Activated T-helper 1 cell treated with anti-CD3 and anti-CD28 coated beads, Interleukin-2, amount 50 U/mL, for 16 hours (primary cell): ENCODE measurements at places on chromosomes 1 and 21.

GRCh38 chr1:30535595-30536325, 187.6 kb downstream of the MATN1 start:
- DNase-seq: no peak

DNA sequence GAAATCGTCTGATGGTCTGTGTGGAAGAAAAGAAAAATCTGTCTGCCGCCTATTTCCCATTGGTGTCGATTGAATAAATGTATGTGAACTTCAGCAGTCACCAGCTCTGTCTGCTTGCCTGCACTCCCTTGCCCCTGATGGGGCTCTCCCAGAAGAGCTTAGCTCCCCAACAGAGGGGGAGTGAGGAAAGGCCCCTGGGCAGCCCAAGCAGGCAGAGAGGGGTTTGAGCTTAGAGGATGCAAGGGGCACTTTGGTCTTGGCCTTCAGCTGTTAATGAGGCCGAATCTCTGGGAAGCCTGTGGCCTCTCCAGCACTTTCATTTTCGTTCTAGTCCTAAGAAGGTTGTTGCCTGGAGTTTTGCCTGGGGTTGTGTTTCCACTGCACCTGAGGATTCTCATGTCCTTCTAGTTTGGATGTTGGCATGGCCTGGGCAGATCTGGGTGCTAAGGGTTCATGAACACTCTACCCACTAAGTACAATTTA, 2.8 kb downstream of the FOXD2 start:
- DNase-seq: no peak

GRCh38 chr1:179775009-179775408, 31.9 kb downstream of the FAM163A start:
- DNase-seq: no peak

DNA sequence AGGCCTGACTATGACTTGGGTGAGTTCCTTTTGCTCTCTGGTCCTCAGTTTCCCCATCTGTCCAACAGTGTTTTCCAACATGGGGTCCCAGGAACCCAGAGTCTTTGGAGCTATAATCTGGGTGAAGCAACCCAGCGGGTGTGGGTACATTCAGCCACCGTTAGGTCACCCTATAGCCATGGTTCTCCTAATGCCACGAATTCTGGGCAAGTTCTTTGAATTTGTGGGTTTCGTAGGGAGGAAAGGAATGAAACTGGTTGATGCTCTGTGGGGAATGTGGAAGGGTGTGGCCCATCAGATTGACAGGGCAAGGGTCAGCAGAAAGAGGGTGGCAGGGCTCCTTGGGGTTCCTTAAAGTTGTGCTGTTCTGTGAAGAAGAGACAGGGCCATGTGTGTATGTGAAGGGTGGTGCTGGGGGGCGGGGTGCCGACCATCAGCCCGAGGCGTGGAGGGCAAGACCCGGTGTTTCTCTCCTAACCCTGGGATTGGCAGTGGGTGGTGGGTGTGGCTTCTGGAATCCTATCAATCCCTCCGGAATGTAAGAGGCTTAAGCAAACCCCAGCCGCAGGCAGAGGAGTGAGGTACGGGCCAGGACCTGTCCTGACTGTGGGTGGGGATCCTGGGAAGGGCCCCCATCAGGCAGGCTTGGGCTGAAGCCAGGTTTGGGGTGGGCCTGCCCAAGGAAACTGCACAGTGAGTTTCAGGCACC, 35.5 kb upstream of the ZNF362 start:
- no peak for DNase-seq

- DNase-seq: no peak
Observed at GRCh38 chr1:70227439-70227838, 6.3 kb downstream of the SRSF11 start.

DNA sequence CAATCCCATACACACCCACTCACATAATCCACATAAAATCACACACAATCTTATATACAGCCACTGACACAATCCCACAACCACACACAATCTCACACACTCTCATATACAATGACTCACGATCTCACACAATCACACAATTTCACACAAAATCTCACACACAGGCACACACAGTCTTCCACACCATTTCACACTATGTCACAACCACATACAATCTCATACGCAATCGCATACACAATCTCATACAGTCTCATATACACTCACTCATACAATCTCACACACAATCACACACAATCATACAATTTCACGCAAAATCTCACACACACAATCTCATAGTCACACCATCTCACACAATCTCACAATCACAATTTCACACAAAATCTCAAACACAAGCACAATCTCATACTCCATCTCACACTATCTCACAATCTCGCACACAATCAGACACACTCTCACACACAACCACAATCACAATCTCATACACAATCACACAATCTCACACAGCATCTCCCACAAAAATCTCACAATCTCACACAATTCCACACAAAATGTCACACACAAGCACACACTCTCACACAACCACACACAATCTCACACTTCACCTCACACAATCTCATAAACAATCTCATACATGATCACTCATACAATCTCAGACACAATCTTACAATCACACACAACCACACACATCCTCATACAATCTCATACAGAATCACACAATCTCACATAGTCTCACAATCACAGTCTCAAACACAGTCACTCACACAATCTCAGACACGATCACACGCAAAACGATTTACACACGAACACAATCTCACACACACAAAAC, 18.5 kb downstream of the CASZ1 start:
- DNase-seq: no peak

GRCh38 chr21:45130324-45130774, 56.0 kb downstream of the ADARB1 start:
- DNase-seq: no peak

GRCh38 chr1:226201029-226201593, 14.6 kb upstream of the ACBD3 start:
- DNase-seq: no peak

DNA sequence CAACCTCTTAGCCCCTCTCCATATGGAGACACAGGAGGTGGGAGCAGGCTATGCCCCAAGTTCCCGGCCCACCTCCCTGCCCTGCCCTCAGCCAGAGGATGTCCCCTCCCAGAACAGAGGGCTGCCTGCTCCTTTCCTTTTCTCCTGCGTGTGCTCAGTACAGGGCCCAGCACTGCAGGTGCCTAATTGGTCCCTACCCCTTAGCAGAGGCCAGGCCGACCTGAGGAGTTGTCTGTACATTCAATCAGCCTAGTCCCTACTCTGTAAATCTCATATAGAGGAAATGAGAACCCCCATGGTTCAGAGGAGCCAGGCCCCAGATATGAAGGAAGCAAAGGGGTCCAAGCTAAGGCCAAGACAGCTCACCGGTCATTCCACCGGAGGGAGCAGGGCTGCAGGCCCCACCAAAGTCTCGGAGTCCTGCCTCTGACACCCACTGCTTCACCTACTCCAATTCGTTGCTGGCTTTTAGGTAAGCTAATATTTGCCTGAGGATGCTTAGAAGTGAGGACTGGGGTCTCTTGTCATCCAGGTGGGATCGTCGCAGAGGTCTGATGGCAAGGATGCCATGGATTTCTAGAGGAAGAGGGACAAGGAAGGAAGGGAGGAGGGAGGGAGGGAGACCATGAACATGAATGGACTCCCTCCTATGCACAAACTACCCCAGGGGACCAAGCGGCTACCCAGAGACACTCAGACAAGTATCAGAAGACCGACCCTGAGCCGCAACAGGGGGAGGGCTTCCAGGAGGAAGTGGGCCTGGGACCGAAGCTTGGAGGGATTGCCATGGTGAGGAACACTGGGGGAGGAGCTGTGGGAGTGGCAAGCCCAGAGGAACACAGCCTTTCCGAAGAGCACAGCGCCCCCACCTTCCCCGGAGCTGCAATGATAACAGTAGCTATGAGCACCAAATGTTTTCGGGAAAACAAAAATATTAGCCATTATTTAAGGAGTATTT, 30.4 kb upstream of the FOXO6 start:
- DNase-seq: no peak

- DNase-seq: no peak
Observed at GRCh38 chr1:201346337-201346939, 31.0 kb downstream of the TNNT2 start.

DNA sequence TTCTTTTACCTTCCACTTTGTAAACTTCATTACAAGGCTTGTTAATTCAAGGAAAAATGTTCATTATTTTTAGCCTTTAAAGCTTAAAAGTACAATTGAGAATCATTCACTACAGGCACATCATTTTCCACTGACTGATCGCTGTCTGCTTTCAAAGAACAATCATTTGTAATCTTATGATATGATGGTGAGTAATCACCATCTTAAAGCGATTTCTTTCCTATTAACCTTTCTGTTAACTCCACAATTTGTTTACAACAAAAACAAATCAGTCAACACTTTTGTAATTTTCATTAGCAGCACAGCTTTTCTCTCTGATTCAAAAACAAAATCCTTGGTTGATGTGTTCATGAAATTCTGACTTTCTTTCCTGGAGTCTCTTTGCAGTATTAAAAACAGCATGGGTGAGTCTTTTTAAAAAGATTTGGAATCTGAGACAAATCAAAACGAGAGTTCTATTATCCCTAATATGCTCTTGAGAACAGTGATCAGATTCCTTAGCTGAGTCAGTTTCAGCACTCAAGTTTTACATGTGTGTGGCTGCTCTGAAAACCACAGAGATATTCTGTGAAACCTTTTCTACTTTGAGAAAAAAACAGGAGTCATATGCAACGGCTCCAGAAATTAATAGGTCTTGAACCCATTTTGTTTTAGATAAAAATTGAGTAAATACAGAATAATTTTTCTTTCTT, 145.8 kb upstream of the TMPRSS15 start:
- DNase-seq: no peak

DNA sequence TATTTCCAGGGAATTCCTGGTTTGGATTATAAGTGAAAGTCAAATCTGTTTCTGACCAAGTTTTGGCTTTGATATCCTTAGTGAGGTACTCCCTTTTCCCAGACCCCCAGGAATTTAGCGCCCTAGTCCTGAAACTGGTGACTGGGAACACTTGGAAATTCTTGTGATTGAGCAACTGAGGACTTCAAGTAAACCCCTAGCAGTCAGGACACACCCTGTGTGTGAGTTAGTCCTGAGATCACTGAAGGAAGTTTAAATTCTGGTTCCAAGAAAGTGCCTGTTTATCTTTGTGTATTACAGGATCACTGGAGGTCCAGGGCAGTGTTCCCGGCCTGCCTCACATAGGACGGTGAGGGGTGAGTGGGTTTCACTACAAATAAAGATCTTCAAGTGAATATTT, 95.1 kb upstream of the F3 start:
- DNase-seq: no peak

DNA sequence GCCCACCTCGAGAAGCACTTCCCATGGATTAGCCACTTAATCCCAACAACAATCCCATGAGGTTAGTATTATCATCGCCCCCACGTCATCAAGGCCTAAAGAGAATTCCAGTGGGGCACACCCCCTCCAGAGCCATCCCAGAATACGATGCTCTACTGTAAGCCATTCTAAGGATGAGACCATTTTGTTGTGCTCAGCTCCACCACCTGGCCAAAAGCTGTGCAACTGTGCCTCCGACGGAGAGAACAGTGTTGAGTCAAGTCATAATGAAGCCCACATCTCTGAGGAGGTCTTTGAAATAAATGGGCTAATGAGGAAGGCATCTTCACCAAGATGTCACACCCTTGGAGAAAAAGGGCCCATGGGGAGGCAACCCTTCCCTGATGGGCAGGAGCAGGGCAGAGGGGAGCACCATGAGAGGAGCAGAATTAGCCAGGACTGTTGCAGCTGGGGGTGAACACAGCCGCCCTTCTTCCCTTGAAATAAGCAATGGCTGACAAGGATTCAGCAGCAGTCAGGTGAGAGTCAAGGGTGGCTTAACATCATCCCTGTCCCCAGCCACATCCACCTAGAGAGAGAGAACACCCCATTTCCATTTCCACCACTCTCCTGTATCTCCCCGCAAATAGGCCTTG, 14.6 kb downstream of the SYF2 start:
- DNase-seq: no peak

DNA sequence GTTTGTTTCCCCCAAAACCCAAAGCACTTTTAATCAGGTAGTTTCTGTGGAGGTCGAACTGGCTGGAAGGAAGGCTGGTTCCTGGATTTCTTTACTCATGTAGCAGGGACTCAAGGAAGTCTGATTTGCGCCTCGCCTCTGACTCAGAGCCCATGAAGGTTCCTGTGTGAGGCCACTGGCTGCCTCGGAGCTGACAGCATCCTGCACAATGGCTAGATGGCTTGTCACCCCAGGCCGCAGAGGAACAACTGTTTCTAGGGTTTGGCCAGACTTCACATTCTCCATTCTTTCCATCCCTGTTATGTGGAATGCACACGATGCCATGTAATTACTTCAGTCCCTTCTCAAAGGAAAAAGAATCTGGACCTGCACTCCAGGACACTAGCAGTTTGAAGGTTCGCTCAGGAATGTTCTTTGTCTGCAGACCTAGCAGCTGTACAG, 39.1 kb upstream of the PRSS38 start:
- DNase-seq: no peak

GRCh38 chr1:1285611-1286311, 5.5 kb downstream of the SCNN1D start:
- DNase-seq: no peak

- no peak for DNase-seq
Observed at GRCh38 chr21:16993416-16994038, 519.3 kb upstream of the CXADR start.

DNA sequence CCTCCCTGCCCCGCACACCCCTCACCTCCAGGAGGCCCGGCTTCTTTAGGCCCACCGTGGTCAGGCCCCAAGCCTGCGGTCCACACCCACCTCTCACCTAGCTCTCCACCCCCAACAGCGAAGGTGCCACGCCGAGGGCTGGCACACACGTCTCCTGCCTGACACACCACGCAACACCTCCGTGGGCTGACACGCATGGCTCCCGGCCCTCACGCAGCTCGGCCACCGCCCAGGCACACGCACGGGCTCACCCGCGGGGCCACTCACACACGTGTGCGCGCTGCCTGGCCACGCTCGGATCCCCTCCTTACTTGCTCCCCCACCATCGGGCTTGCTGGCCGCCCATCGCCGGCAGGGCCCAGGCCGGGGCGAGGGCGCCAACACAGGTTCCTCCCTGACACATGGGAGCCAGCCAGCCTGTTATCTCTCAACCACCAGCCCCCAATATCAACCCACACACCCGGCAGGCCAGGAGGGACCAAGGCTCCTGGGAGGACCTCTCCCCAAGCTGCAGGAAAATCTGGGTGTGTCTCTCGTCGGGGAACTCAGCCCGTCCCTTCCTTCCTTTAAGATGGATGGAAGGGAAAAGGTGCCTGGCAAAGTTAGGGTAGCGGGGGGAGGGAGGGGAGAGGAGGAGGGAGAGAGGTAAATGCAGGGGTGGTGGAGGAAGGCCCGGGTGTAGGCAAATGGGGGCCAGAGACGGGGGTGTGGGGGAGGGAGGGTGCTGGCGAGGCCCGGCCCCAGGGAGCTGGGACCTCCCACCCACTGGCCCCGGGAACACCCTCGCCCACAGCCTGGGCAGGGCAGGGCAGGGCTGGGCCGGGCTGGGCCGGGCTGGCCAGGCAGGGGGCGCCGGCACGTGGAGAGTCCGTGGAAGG, 546 bp downstream of the ELOVL1 start:
- no peak for DNase-seq
